ENCODE measurements at places on chromosomes 4 and X.

- peak; percentile 8 for DNase-seq
Observed at GRCh38 chr4:185424905-185425646, 688 bp downstream of the UFSP2 start.

DNA sequence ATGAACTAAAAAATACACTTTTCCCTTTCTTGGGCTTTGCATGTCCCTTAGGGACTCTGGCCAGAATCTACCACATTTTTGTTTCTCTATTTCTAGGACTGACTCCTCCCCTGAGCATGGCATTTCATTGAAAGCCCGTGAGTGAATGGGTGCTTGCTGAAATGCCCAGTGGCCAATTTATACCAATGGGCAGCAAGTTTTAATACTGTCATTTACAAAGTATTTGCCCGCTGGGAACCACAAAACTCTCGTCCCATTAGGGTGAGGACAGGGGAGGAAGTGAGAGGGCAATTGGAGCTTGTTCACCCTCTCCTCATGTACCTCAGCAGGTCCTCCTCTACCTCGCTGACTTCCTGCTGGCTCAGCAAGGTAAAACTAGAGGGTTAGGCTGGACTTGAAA lies 1.1 kb downstream of the SRPX2 start:
- DNase-seq: no peak

- DNase-seq: no peak
Observed at GRCh38 chrX:38232079-38232686, 11.5 kb upstream of the SRPX start.

DNA sequence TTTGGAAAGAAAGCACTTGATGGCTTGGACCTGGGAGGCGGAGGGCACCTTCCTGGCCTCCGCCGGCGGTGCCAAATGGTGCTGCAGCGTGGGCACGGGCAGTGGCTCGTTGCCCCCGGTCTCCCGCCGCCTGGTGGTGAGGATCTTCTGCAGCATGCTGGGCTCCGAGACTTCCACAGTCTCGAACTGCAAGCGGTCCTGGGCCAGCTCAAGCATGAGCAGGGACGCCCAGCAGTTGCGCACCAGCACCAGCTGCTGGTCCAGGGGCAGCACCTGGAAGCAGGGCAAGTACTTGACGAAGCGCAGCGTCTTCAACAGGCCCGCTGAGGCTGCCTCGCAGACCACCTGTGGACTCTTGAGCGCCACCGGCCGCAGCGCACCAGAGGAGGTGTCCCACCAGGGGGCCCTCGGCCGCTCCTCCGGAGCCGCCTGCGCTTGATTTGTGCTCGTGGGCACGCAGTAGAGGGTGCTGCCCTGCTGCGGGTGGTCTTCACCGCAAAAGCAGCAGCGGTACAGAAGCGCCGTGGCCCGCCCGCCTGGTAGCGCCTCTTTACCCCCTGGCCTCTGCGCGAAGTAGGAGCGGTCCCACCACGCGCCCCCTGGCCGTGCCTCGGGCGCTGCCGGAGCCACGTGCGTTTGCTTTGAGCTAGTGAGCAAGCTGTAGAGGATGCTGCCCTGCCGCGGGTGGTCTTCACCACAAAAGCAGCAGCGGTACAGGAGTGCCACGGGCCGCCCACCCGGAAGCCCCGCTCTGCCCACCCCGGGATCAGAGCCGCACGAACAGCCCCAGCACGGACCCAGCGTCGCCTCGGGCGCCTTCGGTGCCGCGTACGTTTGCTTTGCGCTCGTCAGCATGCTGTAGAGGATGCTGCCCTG lies 689 bp downstream of the NR0B1 start:
- DNase-seq: peak; percentile 60

- DNase-seq: peak; percentile 76
Observed at GRCh38 chrX:150362599-150363481, at the start of gene MAMLD1. Gene MAMLD1 (plus strand): TSS chrX:150363317. CDS start chrX:150445517, 82,200 bp downstream.

- no peak for DNase-seq
Observed at GRCh38 chrX:115499112-115499805, 61.7 kb upstream of the PLS3 start.

DNA sequence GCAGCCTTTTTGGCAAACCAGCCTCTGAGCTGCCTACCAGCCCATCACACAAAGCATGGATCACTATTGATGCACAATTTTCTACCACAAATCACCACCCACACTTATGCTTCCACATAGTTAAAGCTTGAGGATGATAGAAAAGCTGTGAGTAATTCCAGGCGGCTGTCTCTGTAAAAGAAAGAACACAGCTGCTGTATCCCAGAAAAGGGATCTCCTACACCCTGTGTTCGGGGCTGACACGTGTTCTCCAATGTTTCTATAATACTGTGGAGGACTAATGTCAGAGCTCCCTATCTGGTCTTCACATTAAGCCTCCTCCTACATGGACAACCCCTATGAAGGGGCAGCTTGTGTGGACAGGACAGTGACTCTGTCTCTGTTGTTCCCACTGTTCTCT lies 12.5 kb upstream of the BRS3 start:
- DNase-seq: no peak

- no peak for DNase-seq
Observed at GRCh38 chr4:80462621-80463091, 127.1 kb downstream of the CFAP299 start.

Data from H7 (cell line).